ENCODE measurements at places on chromosomes 3 and 15.
A peak's percentile ranks its signal among the peaks of the same experiment; 100 is the strongest.

GRCh38 chr3:107650788-107651187 lies 128.0 kb downstream of the BBX start:
- no peak for DNase-seq

- no peak for DNase-seq
These were observed 39.0 kb downstream of the IL5RA start for GRCh38 chr3:3071136-3071535.

DNA sequence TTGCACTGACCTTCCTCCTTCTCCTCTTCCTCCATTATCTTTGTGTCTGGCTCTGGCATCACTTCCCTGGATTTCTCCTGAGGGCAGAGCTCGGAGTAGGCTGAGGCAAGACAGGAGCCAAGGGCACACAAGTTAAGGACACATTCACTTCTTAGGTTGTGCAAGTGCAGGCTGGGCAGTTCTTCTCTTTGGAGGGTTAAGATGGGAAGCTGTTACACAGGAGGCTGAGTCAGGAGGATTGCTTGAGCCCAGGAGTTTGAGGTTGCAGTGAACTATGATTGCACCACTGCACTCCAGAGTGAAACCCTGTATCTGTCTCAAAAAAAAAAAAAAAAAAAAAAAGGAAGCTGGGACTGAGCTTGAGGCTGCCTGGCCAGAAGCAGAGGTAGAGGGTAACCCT lies 176.2 kb upstream of the ANKRD28 start:
- DNase-seq = no peak

GRCh38 chr15:26974120-26974780 lies 3.3 kb downstream of the GABRG3 start:
- peak; percentile 57 for DNase-seq

DNA sequence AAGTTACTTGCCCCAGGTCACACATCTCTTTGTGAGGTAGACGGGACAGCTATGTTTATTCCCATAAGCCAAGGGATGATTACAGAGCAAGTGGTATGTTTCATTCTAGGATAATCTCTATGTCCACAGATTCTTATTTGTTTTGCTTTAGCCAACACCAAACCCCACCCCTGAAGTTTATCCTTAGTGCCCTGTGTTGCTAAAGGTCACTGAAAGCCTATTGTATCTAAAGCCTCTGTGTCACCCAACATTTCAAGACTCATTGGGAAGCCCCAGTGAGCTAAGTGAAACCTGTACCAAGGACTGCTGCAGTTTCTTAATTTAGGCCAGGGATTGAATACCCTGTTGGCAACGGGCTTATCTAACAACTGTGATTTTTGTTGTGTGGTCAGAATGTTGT lies 135.6 kb downstream of the ADAMTS9 start:
- no peak for DNase-seq

DNA sequence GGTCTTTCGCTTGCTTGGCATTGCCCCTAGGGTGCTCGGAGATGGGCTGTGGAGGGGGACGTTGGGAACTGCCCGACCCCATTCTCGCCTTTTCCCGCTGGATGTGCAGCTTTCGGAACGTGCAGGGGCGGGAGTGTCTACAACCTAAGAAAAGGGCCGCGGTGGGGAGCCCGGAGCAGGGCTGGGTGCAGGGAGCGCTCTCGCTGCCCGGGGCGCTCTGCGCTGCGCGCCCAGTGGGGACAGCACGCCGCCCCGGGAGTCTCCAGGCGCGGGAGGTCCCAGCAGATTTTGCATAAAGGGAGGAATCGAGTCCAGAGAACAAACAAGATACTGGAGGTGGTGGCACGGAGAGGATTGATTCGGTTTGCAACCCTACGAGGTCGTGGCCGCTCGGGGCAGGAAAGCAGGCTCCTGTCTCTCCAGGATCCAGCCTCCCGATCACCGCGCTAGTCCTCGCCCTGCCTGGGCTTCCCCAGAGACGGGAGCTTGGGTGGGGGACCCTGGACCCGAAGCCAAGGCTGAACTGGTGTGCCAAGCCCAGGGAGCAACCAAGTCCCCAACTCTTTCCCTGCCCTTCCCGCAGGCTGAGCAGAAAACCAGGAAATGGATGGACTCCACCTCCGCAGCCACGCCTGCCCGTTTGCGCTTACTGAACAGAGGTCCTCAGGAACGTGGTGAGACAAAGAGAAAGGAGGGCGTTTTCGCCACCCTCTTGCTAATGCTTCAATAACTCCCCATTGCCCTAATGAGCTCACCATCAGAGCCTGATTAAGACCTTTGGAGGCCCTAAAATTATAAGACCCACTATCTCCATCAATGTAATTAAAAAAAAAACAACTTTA lies 59.7 kb downstream of the NOX5 start:
- peak; percentile 81 for DNase-seq

- no peak for DNase-seq
These were observed at the start of gene ALG3 for GRCh38 chr3:184248454-184249411. Gene ALG3, minus strand, starts transcription at chr3:184248962. Its CDS starts 22 bp downstream, at chr3:184248940.

GRCh38 chr3:172132721-172133311 lies 93.4 kb downstream of the FNDC3B start:
- no peak for DNase-seq

GRCh38 chr15:46297766-46298165 lies 662.9 kb downstream of the SQOR start:
- no peak for DNase-seq

GRCh38 chr3:14142567-14143270 lies 17.9 kb downstream of the TMEM43 start:
- no peak for DNase-seq

DNA sequence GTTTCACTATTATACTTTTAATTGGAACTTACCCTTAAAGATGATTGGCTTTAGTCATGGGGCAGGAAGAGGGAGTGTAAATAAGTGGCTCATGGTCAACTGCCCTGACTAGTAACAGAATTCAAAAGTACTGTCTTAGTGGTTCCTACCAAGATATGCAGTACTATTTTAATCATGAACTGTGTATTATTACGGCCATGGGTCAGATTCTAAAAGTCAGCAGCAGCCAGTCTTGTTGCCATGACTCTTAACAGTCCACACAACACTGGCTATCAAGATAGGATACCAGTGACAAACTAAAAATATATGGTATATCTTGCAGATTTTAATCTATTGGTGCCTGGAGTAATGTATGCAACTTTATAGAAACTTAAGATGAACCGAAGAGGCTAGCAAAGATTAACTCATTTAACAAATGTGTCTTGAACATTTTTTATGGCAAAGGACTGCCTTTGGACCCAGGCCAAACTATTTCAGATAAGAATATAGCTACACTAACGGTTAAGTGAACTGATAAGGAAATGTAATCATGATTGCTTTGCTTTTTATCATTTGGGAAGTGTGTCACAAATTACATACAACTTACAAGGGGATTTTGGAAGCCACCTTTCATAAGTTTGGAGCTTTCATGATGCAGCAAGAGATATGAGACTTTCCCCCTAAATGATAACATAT lies 163.7 kb downstream of the TCF12 start:
- no peak for DNase-seq

DNA sequence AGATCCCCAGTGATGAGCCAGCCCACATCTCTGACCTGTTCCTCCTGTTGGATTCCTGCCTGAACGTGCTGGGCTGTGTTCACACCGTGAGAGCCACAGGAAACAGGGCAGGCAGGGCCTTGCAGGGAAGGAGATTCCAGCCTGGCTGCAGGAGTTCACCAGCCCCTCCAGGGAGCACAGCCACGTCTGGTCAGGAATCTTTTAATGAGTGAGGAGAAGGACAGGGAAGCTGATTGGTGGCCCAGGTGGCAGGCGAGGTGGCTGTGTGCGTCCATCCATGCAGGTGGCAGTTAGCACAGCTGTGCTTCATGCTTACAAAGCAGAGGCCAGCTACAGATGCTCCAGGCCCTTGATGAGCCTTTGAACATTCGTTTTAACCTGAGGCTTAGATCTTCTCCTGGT lies 10.5 kb downstream of the LRRK1 start:
- DNase-seq = no peak

DNA sequence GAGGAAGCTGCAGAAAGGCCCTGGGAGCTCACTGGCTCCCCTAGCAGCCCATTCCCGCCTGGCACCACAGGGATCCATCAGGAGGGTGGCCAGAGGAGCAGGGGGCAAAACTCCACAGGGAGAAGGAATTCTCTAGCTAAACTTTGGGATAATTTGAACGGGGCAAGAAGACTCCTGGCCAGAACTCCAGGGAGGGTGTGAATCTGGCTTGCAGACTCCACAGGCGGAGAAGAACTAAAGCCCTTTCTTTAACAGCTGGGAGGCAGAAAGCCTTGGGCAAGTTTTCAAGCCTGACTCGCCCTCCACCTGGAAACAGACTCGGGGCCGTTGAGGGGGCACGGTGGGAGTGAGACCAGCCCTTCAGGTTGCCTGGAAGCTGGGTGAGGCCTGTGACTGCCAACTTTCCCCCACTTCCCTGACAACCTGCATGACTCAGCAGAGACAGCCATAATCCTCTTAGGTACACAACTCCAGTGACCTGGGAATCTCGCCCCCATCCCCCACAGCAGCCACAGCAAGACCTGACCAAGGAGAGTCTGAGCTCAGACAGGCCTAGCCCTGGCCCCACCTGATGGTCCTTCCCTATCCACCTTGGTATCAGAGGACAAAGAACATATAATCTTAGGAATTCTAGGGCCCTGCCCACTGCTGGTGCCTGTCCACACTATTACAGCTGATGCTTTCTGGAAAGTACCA lies 28.6 kb downstream of the SLC27A2 start:
- DNase-seq = no peak

DNA sequence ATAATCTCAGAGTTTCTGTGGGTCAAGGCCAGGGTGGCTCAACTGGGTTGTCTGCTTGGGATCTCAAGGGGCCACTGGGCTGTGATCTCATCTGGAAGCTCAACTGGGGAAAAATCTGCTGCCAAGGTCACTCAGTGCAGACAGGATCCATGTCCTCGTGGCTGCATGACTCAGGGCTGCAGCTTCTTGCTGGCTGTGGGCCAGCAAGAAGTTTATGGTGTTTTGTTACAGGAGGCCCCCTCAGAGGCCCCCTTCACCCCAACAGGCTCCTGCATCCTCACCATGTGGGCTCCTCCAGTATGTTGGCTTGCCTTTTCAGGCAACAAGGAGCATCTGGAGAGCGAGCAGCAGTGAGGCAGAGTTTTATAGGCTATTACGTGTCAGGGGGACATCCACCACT lies 14.6 kb downstream of the OCA2 start:
- no peak for DNase-seq

DNA sequence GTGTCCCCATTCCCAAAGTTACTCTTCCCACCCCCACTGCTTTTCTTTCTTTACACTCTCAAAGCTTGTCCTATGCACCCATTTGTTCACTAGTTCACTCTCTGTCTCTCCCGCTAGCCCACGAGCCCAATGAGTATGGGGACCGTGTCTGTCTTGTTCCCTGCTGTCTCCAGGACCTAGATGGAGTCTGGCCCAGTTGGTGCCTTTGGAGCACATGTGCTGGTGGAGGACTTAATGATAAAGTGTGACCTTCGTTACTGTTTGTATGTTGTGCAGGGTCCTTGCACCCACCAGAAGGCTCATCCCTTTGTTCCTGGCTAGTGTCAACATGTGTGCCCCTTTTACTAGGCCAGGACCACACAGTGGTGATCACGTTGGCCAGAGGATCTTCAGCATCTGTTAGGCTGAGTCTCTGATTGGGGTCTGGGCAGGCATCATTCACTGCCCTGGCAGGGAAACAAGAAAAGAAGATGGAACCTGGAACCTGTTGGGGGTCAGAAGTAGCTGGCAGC lies 7.4 kb downstream of the CISH start:
- DNase-seq = no peak

DNA sequence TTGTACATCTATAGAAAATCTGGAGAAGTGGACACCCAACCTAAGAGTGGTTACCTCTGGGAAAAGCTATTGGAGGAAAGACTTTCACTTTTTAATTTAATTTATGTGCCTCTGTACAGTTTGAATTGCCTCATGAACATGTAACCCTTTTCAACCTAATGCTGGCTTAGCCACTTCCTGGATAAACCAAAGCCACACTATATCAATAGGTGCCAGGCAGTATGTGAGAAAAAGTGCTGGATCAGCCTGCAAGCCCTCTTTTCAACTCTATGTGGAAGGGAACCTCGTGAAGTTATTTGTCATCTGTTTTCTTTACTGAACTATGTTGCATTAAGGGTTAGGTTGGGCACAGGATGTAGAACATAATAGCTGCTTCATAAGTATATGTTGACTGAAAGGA lies 9.3 kb upstream of the TOPAZ1 start:
- DNase-seq = no peak

GRCh38 chr15:93900476-93901400 lies 330.6 kb upstream of the MCTP2 start:
- DNase-seq = no peak

DNA sequence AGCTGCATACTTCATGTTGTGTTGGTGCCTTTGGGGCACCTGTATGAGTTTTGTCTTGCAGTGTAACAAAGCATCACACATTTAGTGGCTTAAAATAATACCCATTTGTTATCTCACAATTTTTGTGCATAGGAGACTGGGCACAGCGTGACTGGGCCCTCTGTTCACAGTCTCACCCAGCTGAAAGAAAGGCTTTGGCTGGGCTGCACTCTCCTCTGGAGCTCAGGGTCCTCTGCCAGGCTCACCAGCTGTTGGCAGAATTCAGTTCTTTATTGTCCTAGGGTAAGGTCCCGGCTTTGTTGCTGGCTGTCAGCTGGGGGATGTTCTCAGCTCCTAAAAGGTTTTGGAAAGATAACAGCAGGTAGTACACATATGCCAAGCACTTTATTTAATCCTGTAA lies 263.3 kb downstream of the CLSTN2 start:
- no peak for DNase-seq

DNA sequence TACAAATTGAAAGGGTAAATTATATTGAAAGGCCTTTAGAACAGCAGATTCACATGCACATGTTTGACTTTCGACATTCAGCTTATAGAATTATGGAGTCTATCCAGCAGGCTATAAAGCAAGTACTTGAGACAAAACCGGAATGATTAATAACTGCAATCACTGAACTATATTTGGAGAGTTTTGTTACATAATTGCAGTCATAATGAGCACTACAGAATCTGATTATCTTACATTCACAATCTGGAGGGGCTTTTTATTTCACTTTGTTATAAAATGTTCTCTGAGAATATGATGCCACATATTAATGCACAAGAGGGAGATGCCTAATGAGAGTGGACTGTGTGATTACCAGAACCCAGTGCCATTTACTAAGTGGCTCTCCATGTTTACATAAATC lies 64.3 kb downstream of the NSUN3 start:
- DNase-seq = no peak

DNA sequence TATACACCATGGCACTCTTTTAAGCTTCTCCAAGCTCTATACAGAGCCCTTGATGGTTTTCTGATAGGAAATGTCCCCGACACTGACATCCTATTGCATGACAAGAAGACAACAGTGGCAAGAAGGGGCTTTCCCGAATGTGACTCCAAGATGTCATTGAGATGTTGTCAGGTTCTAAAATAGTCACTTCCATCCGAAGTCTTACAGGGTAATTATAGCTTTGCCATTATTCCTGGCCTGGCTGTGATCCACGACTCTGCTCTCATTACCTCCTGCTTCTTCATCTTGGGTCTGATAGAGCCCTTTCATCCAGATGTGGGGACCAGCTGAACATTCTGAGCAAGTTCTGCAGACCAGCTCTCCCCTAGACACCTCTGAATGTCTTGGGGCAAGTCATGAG lies 40.6 kb upstream of the ADAMTS9 start:
- no peak for DNase-seq

All from H1 (cell line).